ENCODE measurements at places on chromosomes 7 and 10. TPM values are rescaled to one million over a fixed set of nuclear protein-coding genes. Genes with fewer than 3 reads are reported as not detected.

BMPER gene
- 6.3 TPM for total RNA-seq

CCL26 gene
- total RNA-seq = 7.5 TPM

NUTM2E gene
- total RNA-seq = 0.37 TPM

HABP2 gene
- 109 TPM for total RNA-seq

BNIP3 gene
- total RNA-seq = 112 TPM

SLC26A3 gene
- 18.1 TPM for total RNA-seq

MMP21 gene
- total RNA-seq = not detected

PTF1A gene
- not detected for total RNA-seq

WNT2 gene
- total RNA-seq = 16.3 TPM

SPOCK2 gene
- 3.0 TPM for total RNA-seq

POLR2J2 gene
- total RNA-seq = 1.6 TPM

HMX2 gene
- not detected for total RNA-seq

SEMA4G gene
- total RNA-seq = 48.6 TPM

CTAGE6 gene
- 0.07 TPM for total RNA-seq

CELF2 gene
- total RNA-seq = 13.0 TPM

MCM10 gene
- total RNA-seq = 3.1 TPM

GPR85 gene
- total RNA-seq = 3.8 TPM

TDRD1 gene
- not detected for total RNA-seq

PRSS1 gene
- 71.2 TPM for total RNA-seq

PNLIPRP2 gene
- 21.1 TPM for total RNA-seq

LOXL4 gene
- 32.7 TPM for total RNA-seq

AIMP2 gene
- total RNA-seq = 55.1 TPM

ZNF488 gene
- 1.2 TPM for total RNA-seq

OR2A1 gene
- not detected for total RNA-seq

CALHM1 gene
- not detected for total RNA-seq

MMRN2 gene
- total RNA-seq = 4.9 TPM

PNLIPRP1 gene
- total RNA-seq = not detected

Measured in hepatocyte (in vitro differentiated cells).